ENCODE measurements at places on chromosomes 6 and 20.
A peak's percentile ranks its signal among the peaks of the same experiment; 100 is the strongest.

GRCh38 chr6:87909849-87910248 is 137.8 kb upstream of the SPACA1 start:
- peak; percentile 62 for DNase-seq

- DNase-seq = no peak
Measured at GRCh38 chr6:147260091-147260490, 55.9 kb downstream of the STXBP5 start.

- no peak for DNase-seq
Measured at GRCh38 chr6:39111280-39111679, 3.7 kb downstream of the SAYSD1 start.

DNA sequence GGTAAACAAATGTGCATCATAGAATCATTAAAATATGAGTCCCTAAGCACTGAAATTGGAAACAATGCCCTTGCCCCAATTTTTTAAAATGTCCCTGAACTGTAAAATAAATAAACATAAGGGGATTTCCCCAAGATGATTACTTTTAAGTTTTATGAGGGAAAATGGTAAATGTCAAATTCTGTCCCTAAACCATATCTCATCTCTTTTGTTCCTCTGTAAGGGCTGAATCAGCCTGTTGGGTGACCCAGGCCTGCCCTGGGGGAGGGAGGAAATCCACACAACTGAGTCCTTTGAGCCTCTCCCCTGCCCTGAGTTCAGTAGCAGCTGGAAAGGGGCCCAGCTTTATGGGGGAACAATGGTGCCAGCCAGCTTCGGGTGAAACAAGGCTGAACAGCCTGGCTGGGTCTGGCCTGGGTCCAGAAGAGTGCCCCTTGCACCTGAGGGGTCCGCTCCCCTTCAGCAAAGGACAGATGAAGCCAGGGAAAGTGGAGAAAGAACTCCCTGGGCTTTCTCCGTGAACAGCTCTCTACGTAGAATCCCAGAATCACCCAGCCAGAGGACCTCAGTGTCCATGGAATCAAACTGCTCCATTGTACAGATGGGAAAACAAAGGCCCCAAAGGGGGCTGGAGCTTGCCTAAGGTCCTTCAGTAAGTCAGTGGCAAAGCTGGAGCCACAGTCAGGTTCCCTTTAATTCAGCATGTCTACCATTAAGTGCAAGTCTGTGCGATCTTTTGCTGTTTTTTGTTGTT is 28.2 kb upstream of the ITCH start:
- DNase-seq = peak; percentile 26

DNA sequence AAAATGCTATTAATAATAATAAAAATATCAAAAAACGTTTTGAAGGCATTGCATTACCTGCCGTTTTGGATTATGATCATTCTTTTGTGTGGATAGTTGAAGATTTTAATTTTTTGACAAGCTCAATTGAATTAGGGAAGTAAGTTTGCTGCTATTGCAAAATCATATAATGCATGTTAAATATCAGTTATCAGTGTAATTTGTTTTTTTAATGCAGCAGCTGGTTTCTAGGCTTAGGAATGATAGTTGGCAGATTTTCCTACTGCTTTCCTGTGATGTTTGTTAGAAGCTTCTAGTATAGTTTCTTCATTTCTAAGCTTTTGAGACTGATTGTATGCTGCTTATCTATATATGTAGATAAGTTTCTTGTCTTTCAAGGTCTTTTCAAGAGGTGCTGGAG is 99.0 kb downstream of the JARID2 start:
- no peak for DNase-seq

GRCh38 chr20:63848003-63848911 is 13.0 kb upstream of the ABHD16B start:
- DNase-seq = no peak

GRCh38 chr20:2610941-2611720 is 41.3 kb upstream of the NOP56 start:
- DNase-seq = no peak

- DNase-seq = no peak
Measured at GRCh38 chr6:19070520-19070919, 683.4 kb downstream of the RNF144B start.

DNA sequence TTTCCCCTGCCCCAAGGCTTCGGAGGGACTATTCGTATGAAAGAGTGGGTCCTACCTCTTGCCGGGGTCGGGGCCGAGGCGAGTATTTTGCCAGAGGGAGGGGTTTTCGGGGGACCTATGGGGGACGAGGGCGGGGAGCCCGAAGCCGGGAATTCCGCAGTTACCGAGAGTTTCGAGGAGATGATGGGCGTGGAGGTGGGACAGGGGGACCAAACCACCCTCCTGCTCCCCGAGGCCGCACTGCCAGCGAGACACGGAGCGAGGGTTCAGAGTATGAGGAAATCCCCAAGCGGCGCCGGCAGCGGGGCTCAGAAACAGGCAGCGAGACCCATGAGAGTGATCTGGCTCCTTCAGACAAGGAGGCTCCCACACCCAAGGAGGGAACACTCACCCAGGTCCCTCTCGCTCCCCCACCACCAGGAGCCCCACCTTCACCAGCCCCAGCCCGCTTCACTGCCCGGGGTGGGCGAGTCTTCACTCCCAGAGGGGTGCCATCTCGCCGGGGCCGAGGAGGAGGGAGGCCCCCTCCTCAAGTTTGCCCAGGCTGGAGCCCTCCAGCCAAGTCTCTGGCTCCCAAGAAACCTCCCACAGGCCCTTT is 11.3 kb downstream of the PRRC2A start:
- no peak for DNase-seq

GRCh38 chr20:3283222-3283820 is 44.3 kb upstream of the SLC4A11 start:
- no peak for DNase-seq

- no peak for DNase-seq
Measured at GRCh38 chr6:37072526-37072925, 67.1 kb downstream of the FGD2 start.

DNA sequence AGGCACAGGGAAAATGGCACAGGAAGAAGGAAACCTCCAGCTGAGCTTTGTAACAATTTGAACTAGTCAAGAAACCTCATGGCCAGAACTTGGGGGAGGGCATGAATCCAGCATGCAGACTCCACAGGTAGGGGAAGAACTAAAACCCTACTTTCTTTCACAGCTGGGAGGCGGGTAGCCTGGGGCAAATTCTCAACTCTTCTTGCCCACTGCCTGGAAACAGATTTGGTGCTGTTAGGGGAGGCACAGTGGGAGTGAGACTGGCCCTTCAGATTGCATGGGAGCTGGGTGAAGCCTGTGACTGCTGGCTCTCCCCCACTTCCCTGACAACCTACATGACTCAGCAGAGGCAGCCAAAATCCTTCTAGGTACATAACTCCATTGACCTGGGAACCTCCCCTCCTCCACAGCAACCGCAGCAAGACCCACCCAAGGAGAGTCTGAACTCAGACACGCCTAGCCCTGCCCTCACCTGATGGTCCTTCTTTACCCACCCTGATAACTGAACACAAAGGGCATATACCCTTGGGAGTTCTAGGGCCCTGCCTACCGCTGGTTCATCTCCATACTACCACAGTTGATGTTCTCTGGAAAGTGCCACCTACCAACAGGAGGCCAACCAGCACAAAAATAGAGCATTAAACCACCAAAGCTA is 37.2 kb upstream of the TRIM27 start:
- no peak for DNase-seq

- peak; percentile 20 for DNase-seq
Measured at GRCh38 chr20:62879275-62880146, 17.9 kb upstream of the TCFL5 start.

DNA sequence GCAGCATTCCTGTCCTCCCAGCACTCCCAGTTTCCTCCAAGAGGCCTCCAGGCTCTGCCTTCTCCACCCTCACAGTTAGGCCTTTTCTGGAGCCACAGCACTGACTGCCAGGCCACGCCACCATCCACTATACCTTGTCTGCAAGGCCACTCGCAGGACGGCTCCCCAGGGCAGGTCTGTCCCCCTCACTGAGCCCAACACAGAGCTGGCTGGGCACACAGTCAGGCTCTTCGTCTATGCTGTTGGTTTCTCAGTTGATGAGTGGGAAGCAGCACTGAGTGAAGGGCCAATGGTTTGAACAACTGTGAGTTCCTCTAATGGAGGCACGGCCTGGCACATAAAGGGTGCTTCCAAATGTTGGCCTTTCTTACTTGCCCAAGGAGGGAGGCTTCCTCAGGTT is 95.2 kb downstream of the GRM4 start:
- DNase-seq = no peak

DNA sequence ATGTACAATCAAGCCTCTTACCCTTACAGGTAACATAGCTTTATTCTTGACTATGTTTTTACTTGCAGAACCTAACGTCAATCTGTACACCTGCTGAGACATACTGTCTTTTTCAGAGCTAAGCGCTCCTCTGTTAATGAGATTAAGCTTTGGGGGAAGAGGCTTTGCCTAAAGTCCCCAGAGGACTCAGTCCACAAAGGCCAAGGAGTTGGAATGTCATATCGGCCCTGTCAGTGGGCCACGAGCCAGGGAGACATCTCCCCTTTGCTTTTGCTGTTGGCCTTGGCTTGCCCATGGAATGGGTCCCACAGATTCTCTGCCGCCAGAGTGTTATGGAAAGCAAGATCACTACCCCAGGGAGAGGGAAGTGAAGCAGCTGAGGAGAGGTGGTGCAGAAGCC is 64.1 kb upstream of the SOX4 start:
- DNase-seq = no peak

DNA sequence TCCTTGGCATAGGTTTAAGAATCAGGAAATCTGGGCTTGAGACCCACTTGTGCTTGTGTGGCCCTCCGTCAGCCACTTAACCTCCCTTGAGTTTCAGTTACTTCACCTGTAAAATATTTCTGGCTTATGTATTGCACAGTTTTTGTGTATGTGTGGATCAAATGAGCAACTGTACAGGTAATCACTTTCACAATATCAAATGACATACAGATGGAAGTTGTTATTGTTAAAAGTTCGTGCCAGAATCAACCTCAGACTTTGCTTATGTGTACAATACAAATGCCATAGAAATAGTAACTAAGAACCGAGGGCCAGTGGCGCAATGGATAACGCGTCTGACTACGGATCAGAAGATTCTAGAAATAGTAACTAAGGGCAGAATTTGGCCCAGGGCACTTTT is 65.6 kb upstream of the KIF13A start:
- no peak for DNase-seq

- no peak for DNase-seq
Measured at GRCh38 chr6:152815230-152815872, 64.8 kb downstream of the VIP start.

- DNase-seq = peak; percentile 77
Measured at GRCh38 chr6:169725125-169726048, 1.1 kb upstream of the PHF10 start.

GRCh38 chr20:55934146-55934545 is 71.2 kb downstream of the CBLN4 start:
- no peak for DNase-seq

- peak; percentile 70 for DNase-seq
Measured at GRCh38 chr6:139029470-139030227, 1.1 kb downstream of the ABRACL start.

- DNase-seq = no peak
Measured at GRCh38 chr20:33373735-33374605, 27.3 kb downstream of the CDK5RAP1 start.

- DNase-seq = no peak
Measured at GRCh38 chr6:67885081-67886033, 749.7 kb upstream of the ADGRB3 start.

DNA sequence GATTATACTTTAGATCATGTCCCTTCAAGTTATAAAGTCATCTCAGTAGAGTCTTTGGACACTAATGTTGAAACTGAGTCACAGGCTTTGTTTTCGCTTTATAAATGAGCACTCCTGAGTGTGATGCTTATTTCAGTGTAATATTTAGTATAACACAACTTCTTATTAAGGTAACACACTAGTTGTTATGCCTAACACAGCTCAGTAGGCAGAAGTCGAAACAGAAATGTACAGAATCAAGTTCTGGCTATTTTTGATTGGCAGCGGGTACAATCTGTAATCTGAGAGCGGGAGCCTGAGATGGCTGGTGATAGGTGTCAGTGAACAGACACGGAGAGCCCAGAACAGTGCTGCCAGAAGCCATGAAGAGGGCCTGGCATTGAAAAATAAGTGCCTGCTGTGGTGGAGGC is 11.4 kb downstream of the HECA start:
- no peak for DNase-seq

- DNase-seq = no peak
Measured at GRCh38 chr6:15335385-15335784, 89.5 kb downstream of the JARID2 start.

DNA sequence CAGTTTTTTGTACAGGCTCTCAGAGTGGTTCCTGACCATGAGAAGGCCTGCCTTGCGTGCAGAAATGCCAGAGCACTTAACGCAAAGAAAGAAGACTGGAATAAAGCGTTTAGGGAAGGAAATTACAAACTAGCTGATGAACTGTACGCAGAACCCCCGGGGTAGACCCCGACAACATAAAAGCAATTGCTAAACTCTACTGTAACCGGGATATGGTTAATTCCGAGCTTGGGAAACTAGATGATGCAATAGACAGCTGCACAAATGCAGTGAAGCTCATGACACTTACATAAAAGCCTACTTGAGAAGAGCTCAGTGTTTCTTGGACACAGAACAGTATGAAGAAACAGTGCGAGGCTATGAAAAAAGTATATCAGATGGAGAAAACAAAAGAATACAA is 35.7 kb downstream of the CITED2 start:
- DNase-seq = no peak

DNA sequence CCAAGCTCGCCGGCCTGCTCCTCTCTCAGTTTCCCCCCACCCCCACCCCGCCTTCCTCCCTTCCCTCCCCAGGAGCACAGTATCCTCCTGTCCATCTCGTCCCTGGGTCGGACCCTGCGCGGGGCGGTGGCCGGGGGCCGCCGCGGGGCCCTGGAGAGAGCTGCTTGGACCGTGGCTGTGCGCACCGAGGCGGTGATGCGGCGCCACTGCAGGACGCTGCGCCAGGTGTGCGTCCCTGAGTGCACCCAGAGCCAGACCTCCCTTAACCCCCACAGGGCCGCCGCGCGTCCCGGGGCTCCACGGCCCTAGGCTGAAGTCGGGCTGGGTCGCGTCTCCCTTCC is 2.2 kb downstream of the C20orf204 start:
- DNase-seq = no peak

- no peak for DNase-seq
Measured at GRCh38 chr20:23374441-23374840, 12.5 kb downstream of the GZF1 start.

DNA sequence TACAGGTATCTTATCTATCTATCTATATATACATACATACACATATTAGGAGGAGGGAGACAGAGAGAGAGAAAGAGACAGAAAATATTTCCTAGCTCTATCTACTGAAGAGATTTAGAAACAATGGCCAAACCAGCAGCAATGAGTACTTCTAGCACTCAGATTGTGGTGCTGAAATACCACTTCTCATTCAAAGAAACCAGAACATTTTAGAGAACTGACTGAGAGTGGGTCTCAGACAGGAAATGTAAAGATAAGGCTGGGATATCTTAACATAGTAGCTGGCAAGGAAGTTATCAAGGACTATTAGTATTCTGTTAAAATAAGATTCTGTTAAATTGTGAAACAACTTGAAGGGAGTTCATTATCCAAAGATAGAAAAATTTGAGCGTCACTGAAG is 57.0 kb downstream of the DNAAF9 start:
- DNase-seq = no peak

DNA sequence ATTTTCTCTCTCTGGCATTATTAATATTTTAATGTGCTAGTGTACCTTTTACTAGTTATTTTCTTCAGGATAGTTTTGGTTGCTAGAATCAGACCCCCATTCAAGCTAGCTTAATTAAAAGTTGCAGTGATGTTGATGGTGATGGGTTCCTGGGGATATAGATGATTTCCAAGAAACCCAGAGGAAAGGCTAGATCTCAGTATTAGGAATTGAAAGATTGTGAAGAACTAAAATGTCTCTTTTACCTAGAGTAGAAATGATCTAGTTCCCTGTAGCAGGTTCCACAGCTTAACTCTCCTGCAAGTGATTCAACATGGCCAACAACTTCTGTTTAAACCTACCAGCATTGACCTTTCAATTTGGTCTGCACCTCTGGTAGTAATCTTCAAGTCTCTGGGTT is 78.6 kb downstream of the DOK5 start:
- DNase-seq = no peak

Measured in left cardiac atrium (tissue), 4 donors.